ENCODE measurements at places on chromosomes 2 and 18.

- DNase-seq: no peak
These were observed 579 bp downstream of the ARHGEF4 start for GRCh38 chr2:130837175-130837810.

- DNase-seq: no peak
These were observed 187.9 kb upstream of the LHCGR start for GRCh38 chr2:48943436-48943835.

GRCh38 chr18:63980027-63980426, 10.1 kb downstream of the SERPINB8 start:
- no peak for DNase-seq

DNA sequence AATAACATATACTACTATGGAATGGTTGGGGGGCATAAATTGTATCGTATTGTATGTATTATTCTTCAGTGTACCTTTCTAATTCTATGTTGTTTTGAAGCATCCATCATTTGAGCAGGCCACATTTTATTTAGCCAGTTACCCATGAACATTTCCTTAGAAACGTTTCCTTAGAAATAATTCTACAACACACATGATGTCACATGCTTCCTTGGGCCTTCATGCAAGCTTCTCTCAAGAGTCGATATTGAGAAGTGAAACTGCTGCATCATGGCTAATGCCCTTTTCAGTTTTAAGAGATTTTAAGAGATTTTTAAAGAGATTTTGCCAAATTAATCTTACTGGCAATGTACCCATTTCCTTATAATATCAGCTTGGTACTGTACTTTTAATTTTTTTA, 63.9 kb downstream of the ALPK2 start:
- no peak for DNase-seq

GRCh38 chr2:65199891-65200290, 27.7 kb upstream of the ACTR2 start:
- DNase-seq: no peak

GRCh38 chr2:46504685-46505471, 25.5 kb downstream of the TMEM247 start:
- no peak for DNase-seq

- DNase-seq: no peak
These were observed 48.1 kb downstream of the WDR33 start for GRCh38 chr2:127762846-127763245.

Data from D721Med (cell line).